Gastrocnemius medialis (tissue), 4 donors: ENCODE measurements at places on chromosomes 4 and X. TPM values are rescaled to one million over a fixed set of nuclear protein-coding genes. Genes with fewer than 3 reads are reported as not detected.
A peak's percentile ranks its signal among the peaks of the same experiment; 100 is the strongest.

GRCh38 chr4:137768196-137768595 is 235.9 kb upstream of the PCDH18 start:
- H3K4me3 ChIP-seq, result no peak overlapping the region
- H3K36me3 ChIP-seq, result no peaks in the 10 kb centered on the region
- H3K27me3 ChIP-seq, result no peaks in the 10 kb centered on the region
- H3K4me1 ChIP-seq, result no peaks in the 10 kb centered on the region
- H3K27ac ChIP-seq, result no peak overlapping the region

The IL1RAPL1 gene
- total RNA-seq, result 0.46 TPM

The ADGRG2 gene
- not detected for total RNA-seq

The FHIP1A gene
- 41.9 TPM for total RNA-seq

DNA sequence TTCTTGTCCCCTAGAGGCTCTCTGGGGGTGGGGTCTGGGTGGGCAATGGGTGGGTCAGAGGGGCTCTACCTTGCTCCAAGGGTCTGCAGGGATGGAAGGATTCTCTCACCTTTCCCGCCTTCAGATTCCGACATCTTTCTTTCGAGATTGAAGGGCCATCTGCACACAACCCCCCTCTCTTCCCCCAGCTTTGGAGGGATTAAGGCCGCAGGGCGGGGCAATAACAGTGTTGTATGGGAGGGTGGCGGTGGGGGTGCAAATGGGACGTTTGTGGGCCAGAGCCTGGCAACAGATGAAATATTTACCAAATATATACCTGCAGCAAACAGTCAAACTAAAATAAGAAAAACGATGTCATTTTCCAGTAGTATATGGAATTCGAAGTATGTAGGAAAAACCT is at the start of gene CACNA1F:
Gene CACNA1F (minus strand): TSS at position 165 of the 400 bp plus-strand sequence. CDS start 31 bp downstream, at position 134.
- H3K4me3 ChIP-seq, result peak within 1 kb of the TSS; percentile 15
- DNase-seq, result no peak
- peaks cover 3% of the 10 kb centered on the region for H3K27me3 ChIP-seq
- no peaks in the 10 kb centered on the region for H3K4me1 ChIP-seq

GRCh38 chrX:68403522-68403921 is 29.8 kb downstream of the OPHN1 start:
- H3K36me3 ChIP-seq, result no peaks in the 10 kb centered on the region
- no peaks in the 10 kb centered on the region for H3K4me1 ChIP-seq
- H3K4me3 ChIP-seq, result no peak overlapping the region
- H3K27me3 ChIP-seq, result no peaks in the 10 kb centered on the region
- DNase-seq, result no peak
- no peak overlapping the region for H3K27ac ChIP-seq

GRCh38 chr4:141759796-141760425 is 123.5 kb downstream of the IL15 start:
- H3K27me3 ChIP-seq, result no peaks in the 10 kb centered on the region
- H3K4me3 ChIP-seq, result no peak overlapping the region
- no peaks in the 10 kb centered on the region for H3K36me3 ChIP-seq
- DNase-seq, result no peak

- H3K4me1 ChIP-seq, result peaks cover 42% of the 10 kb centered on the region
- H3K36me3 ChIP-seq, result no peaks in the 10 kb centered on the region
- H3K4me3 ChIP-seq, result no peak overlapping the region
- H3K27me3 ChIP-seq, result no peaks in the 10 kb centered on the region
- peak overlapping the region; percentile 82 for H3K27ac ChIP-seq
Observed at GRCh38 chr4:75735525-75735924, 11.1 kb downstream of the USO1 start.
